Activated T-cell treated with anti-CD3 and anti-CD28 coated beads, Interleukin-2, amount 50 U/mL, for 4 hours (primary cell): ENCODE measurements at places on chromosomes 1 and 21. TPM values are rescaled to one million over a fixed set of nuclear protein-coding genes. Genes with fewer than 3 reads are reported as not detected.

GRCh38 chr1:90823686-90824085, 106.6 kb upstream of the BARHL2 start:
- DNase-seq = no peak

GRCh38 chr1:2539312-2539907, 9.3 kb upstream of the HES5 start:
- DNase-seq = no peak

DNA sequence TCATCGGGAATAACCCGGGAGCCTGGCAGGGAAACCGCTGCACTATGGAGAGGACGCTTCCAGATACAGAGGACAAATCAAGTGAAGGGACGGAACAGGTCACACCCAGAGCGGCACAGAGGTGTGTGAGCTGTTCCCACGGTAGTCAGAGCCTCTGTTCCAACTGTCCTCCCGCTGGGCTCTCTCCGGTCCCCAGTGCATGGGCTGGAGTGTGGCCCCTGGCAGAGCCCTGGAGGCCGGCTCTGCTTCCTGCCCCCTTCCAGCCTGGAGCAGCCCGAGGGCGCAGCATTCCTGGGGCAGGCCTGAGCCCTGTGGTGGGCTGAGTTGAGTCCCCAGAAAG, 11.9 kb upstream of the ZBTB21 start:
- DNase-seq = no peak

DNA sequence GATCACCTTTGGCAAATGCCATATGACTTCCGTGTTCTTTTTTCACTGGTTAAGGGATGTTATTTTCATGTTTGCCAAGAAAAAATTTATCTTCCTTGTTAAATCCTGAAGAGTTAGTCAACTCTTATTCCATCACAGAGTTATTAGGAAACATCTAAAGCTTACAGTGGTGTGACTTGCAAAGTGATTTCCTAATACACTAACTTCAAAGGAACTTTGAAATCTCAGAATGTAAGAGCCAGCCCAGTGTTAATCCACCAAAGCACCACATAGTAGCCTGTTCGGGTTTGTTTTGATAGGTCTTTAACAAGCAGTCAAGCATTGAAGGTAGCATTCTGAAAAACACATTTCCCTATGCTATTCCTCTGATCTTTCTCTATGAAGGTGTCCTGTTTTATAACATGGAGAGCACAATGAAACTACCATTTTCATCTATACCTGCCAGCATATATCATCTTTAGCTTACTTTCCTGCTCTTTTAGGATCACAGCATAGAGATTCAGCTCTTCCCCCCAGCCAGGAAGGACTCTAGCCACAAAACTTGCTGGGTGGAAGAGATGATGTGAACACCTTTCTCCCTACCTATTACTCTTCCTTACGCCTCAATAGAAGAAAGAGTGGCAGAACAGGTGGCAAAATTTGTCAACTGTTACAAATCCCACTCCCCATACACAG, 82.4 kb upstream of the MAGI3 start:
- DNase-seq = no peak

- peak; percentile 32 for DNase-seq
Observed at GRCh38 chr1:248807067-248807737, 18.5 kb downstream of the SH3BP5L start.

DNA sequence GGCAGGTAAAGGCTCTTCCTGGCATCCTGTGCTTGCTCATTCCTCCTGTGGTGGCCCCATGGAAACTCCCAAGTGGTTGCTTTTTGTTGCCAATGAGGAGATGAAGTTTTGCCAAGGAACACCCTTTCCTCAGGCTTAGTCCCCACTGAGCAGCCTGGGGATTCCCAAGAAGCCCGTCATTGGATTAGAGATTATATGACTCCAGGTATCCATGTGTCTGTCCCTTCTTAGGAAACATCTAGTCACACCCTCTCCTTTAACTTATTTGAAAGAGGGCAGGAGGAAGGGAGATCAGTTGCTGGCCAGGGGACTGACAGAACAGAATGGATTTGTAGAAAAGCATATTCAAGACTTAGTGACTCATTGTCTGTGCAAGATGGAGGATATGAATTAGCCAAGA, 3.8 kb upstream of the LCE3A start:
- no peak for DNase-seq

DNA sequence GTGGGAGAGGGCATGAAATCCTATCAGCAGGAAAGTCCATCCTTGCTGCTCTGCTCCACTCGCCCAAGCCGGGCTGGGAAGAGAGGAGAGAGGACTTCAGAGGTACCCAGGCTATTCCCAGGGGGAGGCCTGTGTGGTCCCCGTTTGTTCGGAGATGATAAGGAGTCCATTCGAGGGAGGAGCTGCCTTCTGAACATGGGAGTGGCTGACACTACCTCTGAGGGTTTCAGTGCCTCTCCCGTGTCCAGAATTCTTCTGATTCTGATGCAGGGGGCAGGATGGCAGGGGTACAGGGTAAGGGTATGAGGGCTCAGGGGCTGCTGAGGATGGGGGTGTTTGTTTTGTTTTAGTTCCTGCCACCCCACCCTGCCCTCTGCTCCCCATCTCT, 40.4 kb downstream of the BACE2 start:
- no peak for DNase-seq

DNA sequence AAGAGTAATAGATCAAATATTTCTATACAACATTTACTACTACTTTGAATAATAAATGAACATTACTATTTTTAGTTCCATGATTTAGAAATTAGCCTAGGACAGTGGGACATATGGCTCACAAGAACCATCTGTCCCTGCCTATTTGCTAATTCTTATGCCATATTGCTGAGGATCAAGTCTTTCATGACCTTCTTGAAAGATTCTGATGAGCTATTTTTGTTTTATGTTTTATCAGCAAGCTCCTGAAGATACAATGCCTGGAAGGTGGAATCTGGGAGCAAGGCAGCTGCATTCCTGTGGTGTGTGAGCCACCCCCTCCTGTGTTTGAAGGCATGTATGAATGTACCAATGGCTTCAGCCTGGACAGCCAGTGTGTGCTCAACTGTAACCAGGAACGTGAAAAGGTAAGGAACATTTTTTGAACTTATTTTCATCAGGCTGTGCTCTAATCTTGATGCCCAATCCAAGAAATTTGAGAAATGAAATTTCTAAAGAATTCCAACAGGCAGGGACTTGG, 326.7 kb downstream of the PAPPA2 start:
- DNase-seq = no peak

- no peak for DNase-seq
Observed at GRCh38 chr1:11563560-11564069, 84.7 kb downstream of the DISP3 start.

GRCh38 chr1:20454004-20454403, 32.0 kb downstream of the CAMK2N1 start:
- no peak for DNase-seq

GRCh38 chr1:63799307-63799706, 25.5 kb downstream of the ROR1 start:
- DNase-seq = no peak

- no peak for DNase-seq
Observed at GRCh38 chr1:3051270-3052268, 17.4 kb upstream of the PRDM16 start.

DNA sequence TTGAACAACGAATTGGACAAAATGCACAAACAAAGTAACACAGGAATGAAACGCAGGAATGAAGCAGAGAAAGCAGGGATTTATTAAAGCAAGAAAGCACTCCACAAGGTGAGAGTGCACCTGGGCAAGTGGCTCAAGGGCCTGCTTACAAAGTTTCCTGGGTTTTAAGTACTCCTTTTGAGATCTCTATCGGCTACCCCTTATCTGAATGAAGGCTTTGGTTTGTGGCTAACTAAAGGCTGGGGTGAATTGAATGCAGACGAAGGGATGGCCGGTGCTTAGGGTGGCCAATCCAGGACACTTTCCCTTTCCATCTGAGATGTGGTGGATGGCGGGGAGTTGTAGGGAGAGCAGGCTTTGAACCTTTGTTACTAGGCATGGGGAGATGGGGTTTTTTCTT, 151.4 kb upstream of the KIAA0040 start:
- no peak for DNase-seq

DNA sequence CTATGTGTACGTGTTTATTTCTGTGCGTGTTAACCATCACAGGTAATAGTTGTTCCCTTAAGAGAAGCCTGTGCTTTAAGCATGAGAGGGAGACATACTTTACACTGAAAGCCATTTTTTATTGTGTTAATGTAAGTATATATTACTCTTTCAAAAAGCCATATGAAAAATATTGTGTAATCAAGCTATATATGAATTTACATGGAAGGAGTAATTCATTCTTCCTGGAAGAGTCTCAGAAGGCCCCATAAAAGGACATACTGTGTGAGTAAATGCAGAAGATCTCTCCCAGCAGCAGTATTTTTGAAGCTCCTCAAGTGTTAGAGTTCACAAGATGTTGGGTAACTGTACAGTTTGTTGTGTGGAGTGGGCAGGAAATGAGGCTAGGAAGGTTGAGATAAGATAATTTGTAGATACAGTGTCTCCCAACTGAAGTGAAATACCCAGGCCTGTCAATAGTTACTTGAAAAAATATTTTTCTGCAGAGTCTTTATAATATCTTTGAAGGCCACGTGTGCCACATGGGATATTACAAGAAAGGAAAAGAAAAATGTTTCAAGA, 138.3 kb downstream of the PTGER3 start:
- DNase-seq = no peak

DNA sequence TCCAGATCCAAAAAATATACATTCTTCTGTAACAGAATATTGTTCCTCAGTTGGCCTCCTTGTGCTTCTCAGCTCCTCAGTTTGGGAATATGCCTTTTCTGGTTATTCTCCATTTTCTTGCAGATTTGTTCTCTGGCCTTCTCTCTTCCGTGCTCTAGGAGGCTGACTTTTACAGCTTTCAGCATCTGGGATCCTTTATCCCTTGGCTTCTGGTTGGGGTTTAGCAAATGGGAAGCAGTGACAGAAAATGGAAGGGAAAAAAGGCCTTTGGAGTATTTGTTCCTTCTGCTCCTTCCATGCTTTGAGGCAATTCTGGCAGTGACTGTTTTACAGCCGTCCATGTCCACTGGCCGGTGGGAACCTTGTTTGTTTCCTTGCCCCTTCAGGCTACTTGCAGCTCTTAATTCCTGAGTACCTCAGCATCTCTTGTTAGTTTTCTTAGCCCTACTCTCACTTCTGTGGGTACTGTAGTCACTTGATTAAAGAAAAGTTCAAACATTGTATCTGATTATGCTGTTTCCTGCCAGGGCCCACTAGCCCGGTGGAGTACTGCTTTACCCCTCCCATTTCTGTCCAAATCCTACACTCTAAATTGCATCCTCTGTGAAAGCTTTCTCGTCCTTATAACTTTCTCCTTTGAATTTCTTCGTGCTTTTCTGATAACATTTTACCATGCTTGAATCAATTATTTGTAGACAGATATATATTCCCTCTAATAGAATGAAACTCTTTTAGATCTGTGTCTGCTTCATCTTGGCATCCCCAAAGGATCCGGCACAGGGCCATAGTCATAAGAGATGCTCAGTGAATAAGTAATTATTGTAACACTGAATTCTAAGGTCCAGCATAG, 118.2 kb downstream of the OSBPL9 start:
- DNase-seq = no peak

- no peak for DNase-seq
Observed at GRCh38 chr1:118169016-118169415, 16.0 kb downstream of the SPAG17 start.

GRCh38 chr1:112618721-112619517, at the start of gene ST7L:
TSS of gene ST7L (minus strand) at chr1:112619141. CDS start at chr1:112619113, 28 bp downstream.
- DNase-seq = peak; percentile 35

- no peak for DNase-seq
Observed at GRCh38 chr1:31980835-31981455, 32.7 kb upstream of the KHDRBS1 start.

SYTL1 gene
- total RNA-seq = 5.9 TPM

ECE1 gene
- total RNA-seq = 121 TPM

CBS gene
- total RNA-seq = 8.4 TPM
